ENCODE measurements at places on chromosomes 3 and 15.

GRCh38 chr3:53216723-53217122 lies 39.1 kb downstream of the TKT start:
- DNase-seq: no peak

GRCh38 chr3:149816986-149817385 lies 4.0 kb downstream of the RNF13 start:
- no peak for DNase-seq

GRCh38 chr3:136068708-136069107 lies 103.2 kb downstream of the PPP2R3A start:
- DNase-seq: no peak

DNA sequence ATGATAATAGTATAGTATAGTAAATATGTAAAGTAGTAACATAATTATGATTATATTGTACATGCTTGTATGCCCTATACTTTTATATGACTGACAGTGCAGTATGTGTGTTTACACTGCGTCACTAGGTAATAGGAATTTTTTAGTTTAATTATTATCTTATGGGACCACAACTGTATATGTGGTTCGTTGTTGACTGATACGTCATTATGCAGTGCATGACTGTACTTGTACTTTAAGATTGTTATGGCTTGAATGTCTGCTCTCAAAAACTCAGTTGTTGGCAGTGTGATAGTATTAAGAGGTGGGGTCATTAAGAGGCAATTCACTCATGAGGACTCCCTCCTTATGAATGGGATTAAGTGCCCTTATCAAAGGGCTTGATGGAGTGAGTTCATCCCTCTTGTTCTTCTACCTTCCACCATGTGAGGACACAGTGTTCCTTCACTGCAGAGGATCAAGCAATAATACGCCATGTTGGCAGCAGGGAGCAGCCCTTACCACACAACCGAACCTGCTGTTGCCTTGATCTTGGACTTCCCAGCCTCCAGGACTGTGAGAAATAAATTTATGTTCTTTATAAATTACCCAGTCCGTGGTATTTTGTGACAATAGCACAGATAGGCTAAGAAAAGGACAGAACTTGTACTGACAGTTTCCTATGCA lies 152.2 kb downstream of the NEK11 start:
- DNase-seq: no peak

GRCh38 chr3:152322756-152323155 lies 54.0 kb downstream of the MBNL1 start:
- DNase-seq: peak; percentile 58

- no peak for DNase-seq
Observed at GRCh38 chr3:134061401-134061800, 31.7 kb upstream of the SLCO2A1 start.

DNA sequence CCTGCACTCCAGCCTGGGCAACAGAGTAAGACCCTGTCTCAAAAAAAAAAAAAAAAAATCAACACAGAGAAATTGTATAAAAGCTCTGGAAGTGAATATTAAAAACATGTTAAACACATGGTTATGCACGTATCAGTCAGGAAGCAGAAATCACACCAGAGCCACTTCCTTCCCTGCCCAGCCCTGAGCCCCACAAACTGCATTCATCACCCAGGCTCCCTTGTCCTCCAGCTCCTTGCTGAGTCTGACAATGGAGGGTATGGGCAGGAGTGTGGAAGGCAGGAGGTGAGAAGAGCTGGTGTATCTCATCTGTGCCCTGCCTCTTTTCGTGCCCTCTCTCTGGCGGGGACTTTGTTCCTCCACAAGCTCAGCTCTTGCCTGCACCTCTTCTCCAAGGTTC lies 12.1 kb upstream of the LOXL1 start:
- DNase-seq: peak; percentile 69

GRCh38 chr3:8145661-8146060 lies 356.0 kb upstream of the LMCD1 start:
- DNase-seq: no peak

DNA sequence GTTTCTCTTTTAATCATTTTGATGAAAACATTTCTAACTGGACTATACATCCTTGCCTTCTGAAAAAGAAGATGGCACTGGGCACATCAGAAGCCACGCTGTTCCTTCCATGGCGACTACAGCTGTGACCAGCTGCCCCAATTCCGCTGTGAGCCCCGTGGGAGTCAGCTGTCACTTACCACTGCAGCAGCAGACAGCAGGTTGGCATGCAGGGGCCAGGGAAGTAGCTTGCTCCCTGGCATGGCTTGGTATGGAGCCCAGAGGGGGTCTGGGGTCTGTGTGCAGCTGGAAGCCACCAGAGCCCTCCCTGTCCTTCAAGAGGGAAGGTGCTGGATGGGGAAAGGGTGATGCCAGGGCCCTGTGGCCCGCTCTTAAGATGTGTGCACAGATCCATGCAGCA lies 4.5 kb upstream of the ZXDC start:
- DNase-seq: no peak

GRCh38 chr3:61772456-61772855 lies 211.1 kb downstream of the PTPRG start:
- no peak for DNase-seq

- DNase-seq: no peak
Observed at GRCh38 chr3:169354774-169355501, 308.6 kb downstream of the MECOM start.

DNA sequence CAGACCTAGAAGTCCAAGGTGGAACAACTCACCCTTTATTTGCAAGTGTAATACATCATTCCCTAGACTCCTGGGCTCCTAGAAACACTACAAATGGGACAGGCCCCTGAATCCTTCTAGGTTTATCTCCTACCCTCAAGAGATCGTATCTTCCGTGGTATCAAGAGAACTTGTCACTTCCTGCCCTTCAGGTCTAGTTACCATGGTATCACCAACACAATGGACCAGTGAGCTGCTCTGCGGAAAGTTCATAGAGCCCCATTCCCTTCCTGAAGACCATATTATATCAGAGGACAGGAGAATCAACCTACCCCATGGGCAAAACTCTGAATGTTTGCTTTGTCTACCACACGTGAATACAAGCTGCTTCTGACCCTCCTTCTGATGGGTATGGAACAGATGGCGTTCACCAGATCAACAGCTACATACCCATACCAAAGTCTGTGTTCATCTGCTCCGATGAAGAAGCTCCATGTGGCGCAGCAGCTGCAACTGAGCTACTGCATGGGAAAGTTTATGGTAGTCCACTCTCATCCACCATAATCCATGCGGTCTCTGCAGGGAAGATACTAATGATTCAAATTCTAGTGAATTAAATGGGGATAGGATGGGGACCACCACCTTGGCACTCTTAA lies 84.6 kb upstream of the KLF13 start:
- peak; percentile 66 for DNase-seq

DNA sequence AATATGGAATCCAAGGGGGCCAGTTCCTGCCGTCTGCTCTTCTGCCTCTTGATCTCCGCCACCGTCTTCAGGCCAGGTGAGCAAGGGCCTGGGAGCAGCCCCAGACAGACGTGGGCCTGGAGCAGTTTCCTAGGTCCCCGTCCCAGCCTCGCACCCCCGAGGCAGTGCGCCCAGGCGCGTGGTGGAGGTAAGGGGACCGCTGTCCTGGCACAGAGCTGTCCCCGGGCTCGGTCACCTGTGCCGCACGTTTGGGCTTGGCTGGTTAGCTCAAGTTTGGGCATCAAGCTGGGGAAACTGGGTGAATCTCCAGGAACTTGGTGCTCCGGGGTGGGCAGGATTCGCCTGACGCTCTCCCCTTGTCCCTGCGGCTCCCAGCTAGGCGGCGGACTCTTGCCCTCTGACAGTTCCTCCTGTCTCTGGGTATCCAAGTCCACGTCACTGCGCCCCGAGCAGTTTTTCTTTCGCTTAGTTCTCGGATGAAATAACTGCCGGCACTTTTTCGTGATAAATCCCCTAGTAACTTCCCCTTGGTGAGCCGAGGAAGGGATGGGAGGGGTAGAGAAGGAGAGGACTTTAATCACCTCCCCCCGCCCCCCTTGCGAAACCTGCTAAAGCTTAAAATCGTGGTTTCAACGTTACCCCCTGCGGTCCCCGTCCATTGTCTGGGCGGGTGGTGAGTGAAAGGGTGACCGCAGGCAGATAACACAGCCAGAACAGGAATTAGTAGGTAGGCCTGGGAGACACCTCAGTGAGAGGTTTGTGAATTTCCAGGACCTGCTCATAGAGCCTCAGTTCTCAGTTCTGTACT lies 901 bp downstream of the ALCAM start:
- peak; percentile 82 for DNase-seq

- peak; percentile 95 for DNase-seq
Observed at GRCh38 chr3:197711973-197712707, 24.6 kb downstream of the RUBCN start.

DNA sequence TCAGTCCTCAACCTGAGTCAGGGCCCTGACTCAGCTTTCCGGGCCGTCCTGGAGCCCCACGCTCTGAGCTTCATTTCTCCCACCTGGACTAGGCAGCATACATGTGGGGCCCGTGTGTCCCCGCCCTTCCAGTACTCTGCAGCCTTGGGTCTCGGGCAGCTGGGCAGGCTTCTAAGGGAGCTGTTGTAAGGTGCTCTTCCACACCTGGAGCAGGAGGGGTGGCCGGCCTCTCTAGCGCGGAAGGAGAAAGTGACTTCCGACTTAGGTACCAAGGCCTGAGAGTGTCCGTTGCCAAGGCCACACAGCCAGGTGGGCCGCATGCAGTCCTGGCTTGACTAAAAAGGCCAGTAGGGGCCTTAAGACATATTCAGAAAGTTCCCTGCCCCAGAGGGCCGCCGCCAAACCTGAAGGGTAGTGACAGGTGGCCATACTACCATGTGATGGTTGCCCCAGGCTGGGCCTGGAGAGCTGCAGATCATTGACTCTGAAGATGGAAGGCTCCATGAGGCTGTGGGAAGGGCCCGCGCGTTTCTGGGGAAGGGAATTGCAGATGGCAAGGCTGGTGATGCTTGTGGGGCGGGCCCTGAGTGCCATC lies 9.4 kb upstream of the SEMA3B start:
- DNase-seq: no peak

DNA sequence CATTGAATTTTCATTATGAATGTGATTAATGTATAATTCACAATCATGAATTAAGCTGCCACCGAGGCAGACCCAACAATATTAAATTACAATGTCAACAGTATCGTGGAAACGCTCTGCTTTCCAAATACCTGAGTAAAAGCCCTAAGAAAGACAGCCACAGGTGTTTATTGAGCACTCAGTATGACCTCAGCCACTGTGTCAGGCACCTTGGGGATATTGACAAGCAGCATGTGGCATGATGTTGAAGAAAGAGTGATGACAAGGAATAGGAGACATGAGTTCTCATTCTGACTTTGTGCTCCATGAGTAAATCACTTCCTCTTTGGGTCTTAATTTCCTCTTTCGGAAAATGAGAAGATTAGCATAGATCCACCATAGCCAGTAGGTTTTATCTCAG lies 12.8 kb downstream of the C2CD4A start:
- DNase-seq: no peak

GRCh38 chr3:21783839-21784238 lies 32.8 kb upstream of the ZNF385D start:
- DNase-seq: no peak

DNA sequence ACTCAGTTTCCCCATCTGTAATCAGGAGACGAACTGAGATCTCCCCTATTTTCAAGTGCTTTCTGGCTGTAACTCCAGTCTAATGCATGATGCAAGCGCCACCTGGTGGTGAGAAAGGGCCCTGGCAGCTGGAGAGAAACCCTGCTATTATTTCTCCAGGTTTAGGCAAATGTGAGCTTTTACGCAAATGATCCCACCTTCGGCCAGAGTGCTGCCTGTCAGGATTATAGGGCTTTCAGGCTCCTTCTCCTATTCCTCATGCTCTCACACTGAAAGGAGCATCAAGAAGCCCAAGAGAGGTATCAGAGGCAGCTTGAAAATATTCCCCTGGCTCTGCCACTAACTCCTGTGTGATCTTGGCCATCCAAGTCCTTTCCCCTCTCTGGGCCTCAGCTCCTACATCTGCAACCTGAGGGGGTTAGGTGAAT lies 93.9 kb upstream of the RASGRF1 start:
- DNase-seq: peak; percentile 69

GRCh38 chr3:25495726-25496253 lies 67.7 kb downstream of the RARB start:
- DNase-seq: no peak
